ENCODE measurements at places on chromosomes 6 and 20.

GRCh38 chr20:23143098-23143497, 57.0 kb upstream of the CD93 start:
- peaks cover 77% of the 10 kb centered on the region for H3K4me1 ChIP-seq
- H3K36me3 ChIP-seq, result no peaks in the 10 kb centered on the region

DNA sequence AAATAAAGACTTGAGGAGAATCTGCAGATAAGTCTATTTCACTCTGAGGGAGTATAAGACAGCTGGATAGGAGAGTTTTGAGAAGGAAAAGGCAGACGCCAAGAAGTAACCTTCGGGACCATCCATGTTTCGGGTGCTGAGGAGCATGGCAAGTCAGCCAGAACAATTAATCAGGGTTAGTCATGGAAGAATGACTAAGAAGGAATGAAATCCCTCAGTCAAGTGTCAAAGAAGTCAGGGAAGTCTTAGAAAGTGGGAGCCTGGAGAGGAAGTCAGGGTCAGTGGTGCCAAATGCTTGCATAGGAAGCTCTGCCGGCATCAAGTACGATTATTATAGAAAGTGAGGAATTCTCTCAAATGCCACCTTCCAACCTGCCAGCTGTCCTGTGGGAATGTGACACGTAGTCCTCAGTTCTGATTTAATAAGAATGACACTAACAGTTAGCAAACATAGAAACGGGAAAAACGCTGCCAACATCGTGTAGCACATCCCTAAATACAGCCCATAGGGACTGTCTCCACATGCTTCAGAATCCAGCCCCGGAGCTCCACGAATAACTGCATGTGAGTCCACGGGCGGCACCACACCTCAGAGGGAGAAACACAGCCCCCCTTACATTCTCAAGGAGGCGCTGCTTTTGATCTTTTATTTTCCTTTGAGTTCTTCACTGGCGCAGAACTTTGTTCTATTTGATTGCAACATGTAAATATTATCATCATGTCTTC, 602.7 kb downstream of the PRKN start:
- no peak for DNase-seq
- H3K27me3 ChIP-seq, result no peaks in the 10 kb centered on the region
- H3K27ac ChIP-seq, result no peak overlapping the region
- no peaks in the 10 kb centered on the region for H3K4me1 ChIP-seq

DNA sequence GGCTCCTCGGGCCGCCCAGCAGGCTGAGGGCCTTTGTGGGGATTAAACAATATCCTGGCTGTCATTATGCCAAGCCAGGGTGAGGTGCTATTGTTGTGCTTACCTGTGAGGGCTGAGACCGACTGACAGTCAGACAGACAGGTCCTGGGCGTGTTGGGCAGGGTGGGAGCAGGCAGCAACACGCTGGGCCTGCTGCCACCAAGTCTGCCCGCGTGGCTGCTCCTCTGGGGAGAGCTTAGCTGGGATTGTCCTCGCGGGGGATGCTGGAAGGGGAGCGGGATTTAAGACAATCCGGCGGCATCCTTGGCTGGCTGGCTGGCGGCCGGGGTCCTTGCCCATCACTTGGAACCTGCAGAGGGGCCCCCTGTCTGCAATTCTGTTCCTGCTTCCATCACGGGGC, 20.0 kb downstream of the ITPR3 start:
- DNase-seq, result no peak
- H3K36me3 ChIP-seq, result peaks cover 7% of the 10 kb centered on the region
- no peak overlapping the region for H3K27ac ChIP-seq

- H3K27ac ChIP-seq, result no peak overlapping the region
- no peak overlapping the region for H3K4me3 ChIP-seq
- H3K36me3 ChIP-seq, result no peaks in the 10 kb centered on the region
- DNase-seq, result no peak
- H3K27me3 ChIP-seq, result no peaks in the 10 kb centered on the region
- no peaks in the 10 kb centered on the region for H3K4me1 ChIP-seq
These were observed 3.4 kb downstream of the COL9A1 start for GRCh38 chr6:70299456-70299855.

DNA sequence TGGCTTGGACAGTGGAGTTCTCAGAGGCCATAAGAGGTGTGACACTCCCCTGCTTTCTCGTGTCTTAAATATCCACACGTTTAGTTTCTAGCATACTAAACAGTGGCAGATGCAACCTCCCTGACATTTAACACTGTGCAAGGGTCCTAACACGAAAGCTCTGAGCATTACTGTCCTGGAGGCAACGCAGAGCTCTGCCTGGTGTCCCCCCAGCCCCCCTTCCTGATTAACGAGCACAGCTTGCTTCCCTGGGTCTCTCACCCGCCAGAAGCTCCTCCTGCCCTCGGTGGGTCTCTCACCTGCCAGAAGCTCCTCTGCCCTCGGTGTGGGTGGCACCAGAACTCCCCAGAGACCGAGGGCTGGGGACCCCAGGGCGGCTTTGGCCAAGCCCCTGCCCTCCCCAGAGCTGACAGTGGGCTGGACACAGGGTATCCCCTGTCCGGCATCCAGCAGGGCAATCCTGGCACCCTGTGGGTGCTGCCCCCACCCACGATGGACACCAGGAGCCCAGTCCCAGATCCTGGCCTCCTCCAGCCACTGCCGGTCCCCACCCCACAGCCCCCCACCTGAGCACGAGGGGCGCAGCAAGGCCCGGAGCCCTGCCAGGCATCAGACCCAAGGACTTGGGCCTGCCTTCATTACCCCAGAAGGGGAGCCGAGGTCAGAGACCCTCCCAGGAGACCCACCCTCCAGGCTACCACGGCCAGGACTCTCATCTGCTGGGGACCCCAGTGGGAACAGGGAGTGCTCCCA, 12.4 kb upstream of the KCNQ2 start:
- no peak overlapping the region for H3K4me3 ChIP-seq
- no peak overlapping the region for H3K27ac ChIP-seq
- H3K27me3 ChIP-seq, result no peaks in the 10 kb centered on the region
- no peaks in the 10 kb centered on the region for H3K36me3 ChIP-seq
- no peak for DNase-seq

DNA sequence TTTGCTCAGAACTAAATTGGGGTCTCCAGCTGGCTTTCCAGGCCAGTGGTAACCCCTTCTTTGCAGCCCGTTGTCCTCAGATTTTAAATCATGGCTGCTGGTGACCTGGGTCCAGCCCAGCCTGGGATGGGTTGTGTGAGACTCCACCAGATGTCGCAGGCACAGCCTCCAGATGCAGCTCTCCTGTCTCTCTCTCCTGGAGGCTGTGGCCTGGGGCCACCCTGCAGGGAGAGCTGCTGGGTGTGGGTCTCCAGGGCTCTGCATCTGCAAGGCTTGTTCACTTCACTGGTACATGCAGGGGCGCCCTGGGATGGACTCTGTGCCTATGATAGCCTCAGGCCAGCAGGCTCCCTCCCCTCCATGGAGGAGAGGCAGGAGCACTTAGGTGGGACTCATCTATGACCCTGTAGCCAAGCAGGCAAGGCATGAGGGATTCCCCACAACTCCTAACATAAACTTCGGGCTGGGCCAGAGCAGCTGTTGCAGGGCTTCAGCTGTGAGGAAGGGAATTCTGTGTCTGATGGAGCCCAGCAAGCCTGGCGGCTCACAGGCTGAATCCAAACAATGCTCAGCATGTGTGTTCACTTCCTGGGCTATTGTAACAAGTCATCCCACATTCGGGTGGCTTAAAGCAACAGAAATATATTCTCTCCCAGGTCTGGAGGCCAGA, 94.7 kb upstream of the NXT1 start:
- H3K4me3 ChIP-seq, result no peak overlapping the region
- peak overlapping the region; percentile 98 for H3K27ac ChIP-seq
- DNase-seq, result peak; percentile 50
- no peaks in the 10 kb centered on the region for H3K27me3 ChIP-seq

DNA sequence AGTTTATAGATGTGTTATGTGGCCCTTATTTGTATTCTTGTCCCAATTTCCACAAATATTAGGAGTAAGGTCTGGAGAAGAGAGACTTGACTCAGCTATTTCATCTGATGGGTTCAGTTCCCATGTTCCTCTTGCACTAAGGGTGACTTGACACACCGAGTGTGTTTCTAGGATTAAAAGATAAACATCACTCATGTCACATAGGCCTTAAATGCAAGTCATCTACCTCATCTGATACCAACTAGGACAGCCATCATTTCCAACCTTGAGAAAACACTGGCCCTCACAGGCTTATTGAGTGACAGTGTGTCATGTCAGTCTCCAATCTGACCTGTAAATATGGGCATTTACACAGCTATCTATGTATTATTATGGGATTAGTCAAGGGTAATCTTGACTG, 53.0 kb upstream of the ADGRF5 start:
- no peaks in the 10 kb centered on the region for H3K27me3 ChIP-seq
- DNase-seq, result no peak
- no peaks in the 10 kb centered on the region for H3K36me3 ChIP-seq
- no peaks in the 10 kb centered on the region for H3K4me1 ChIP-seq
- no peak overlapping the region for H3K4me3 ChIP-seq
- no peak overlapping the region for H3K27ac ChIP-seq

DNA sequence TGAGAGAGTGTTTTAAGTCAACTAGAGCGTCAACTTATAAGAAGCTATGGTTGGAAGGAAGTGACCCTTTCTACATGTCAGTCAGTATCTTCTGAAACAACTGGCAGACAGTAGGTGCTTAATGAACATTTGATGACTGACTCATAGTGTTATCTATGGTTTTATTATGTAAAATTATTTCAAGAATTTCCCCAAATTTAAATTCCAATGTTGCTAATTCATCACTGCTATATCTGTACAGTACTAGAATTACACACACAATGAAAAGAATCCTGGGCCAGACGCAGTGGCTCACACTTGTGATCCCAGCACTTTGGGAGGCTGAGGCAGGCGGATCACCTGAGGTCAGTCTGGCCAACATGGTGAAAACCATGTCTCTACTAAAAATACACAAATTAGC, 721.4 kb upstream of the FLRT3 start:
- no peaks in the 10 kb centered on the region for H3K4me1 ChIP-seq
- no peak overlapping the region for H3K27ac ChIP-seq
- no peaks in the 10 kb centered on the region for H3K36me3 ChIP-seq
- H3K27me3 ChIP-seq, result no peaks in the 10 kb centered on the region
- no peak overlapping the region for H3K4me3 ChIP-seq
- no peak for DNase-seq

GRCh38 chr6:157397660-157398059, 16.7 kb downstream of the ZDHHC14 start:
- no peak overlapping the region for H3K27ac ChIP-seq
- H3K36me3 ChIP-seq, result peaks cover 5% of the 10 kb centered on the region
- no peaks in the 10 kb centered on the region for H3K27me3 ChIP-seq
- H3K4me1 ChIP-seq, result no peaks in the 10 kb centered on the region
- no peak for DNase-seq

GRCh38 chr6:78623554-78623953, 243.8 kb upstream of the IRAK1BP1 start:
- DNase-seq, result no peak
- H3K27ac ChIP-seq, result no peak overlapping the region
- H3K4me3 ChIP-seq, result no peak overlapping the region
- H3K27me3 ChIP-seq, result no peaks in the 10 kb centered on the region
- H3K4me1 ChIP-seq, result no peaks in the 10 kb centered on the region

DNA sequence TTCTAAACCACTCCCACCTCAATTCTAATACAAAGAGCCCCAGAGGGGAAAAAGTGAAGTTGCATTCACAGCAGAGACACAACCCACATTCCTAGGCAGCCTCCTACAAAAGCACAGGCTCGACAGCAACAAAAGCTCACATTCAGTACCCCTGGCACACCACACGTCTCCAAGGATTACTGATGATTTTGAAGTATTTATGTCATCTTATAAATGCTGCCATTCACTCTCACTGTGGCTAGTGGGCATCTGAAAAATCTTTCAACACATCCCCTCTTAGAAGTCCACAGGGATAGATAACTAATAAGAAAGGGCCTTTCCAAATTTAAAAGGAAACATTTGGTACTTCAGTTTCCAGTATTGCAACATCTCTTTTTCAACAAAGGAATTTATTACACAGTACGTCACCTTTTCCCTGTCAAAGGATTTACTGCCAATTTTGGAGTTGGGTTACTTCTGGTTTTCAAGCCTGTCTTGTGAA, 146.7 kb downstream of the TASP1 start:
- DNase-seq, result no peak
- H3K4me1 ChIP-seq, result no peaks in the 10 kb centered on the region
- no peak overlapping the region for H3K4me3 ChIP-seq
- H3K27ac ChIP-seq, result no peak overlapping the region
- no peaks in the 10 kb centered on the region for H3K36me3 ChIP-seq

GRCh38 chr6:109237077-109237985, 142.0 kb downstream of the CEP57L1 start:
- peak overlapping the region; percentile 52 for H3K27ac ChIP-seq
- peak; percentile 7 for DNase-seq
- H3K27me3 ChIP-seq, result no peaks in the 10 kb centered on the region
- no peaks in the 10 kb centered on the region for H3K36me3 ChIP-seq

DNA sequence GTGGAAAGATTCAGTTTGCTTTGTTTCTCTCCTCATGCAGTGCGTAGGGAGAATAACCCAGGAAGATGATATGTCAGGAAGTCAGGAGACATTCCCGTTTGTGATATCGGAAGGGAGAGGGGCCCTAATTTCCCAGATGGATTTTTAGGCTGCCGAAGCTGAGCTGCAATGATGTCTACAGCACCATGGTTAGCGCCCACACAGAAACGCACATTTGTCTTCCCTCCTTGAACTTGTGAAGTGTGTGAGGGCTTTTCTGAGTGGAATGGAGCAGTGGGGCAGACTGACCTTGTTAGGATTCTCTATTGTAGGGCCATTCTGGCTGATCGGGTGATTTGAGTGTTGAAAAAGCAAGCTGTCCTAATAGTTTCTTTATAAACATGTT, 191.3 kb upstream of the ARG1 start:
- no peaks in the 10 kb centered on the region for H3K27me3 ChIP-seq
- no peak overlapping the region for H3K27ac ChIP-seq
- H3K4me3 ChIP-seq, result no peak overlapping the region
- no peaks in the 10 kb centered on the region for H3K4me1 ChIP-seq
- no peaks in the 10 kb centered on the region for H3K36me3 ChIP-seq
- DNase-seq, result no peak

DNA sequence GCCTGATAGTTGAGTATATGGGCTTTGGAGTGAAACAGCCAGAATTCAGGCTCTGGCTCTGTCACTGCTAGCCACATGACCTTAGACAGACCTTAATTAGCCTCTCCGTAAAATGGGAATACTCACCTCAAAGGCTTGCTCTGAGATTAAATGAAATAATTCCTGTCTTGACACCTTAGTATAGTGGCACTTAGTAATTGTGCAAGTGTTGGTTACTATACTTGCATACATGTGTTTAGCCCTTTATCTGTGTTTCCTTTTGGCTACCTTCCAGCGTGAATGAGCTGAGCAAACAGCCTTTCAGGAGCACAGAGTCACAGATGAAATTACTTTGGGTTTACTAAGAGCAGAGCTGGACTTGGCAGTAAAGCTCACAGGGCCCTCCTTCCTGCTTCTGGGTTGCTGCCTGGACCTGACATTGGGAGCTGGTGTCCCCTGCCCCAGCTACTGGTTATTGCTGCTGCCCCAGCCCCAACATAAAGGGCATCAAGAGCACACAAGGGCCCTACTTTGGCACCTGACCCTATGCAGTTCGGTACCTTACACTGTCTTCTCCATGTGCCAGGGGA, 32.8 kb downstream of the CD164 start:
- H3K4me1 ChIP-seq, result no peaks in the 10 kb centered on the region
- no peak overlapping the region for H3K4me3 ChIP-seq
- peak; percentile 55 for DNase-seq
- H3K36me3 ChIP-seq, result peaks cover 3% of the 10 kb centered on the region
- no peak overlapping the region for H3K27ac ChIP-seq
- no peaks in the 10 kb centered on the region for H3K27me3 ChIP-seq

GRCh38 chr6:169216830-169217229, 36.8 kb downstream of the THBS2 start:
- no peaks in the 10 kb centered on the region for H3K27me3 ChIP-seq
- no peak for DNase-seq
- peaks cover 5% of the 10 kb centered on the region for H3K4me1 ChIP-seq
- H3K4me3 ChIP-seq, result no peak overlapping the region
- H3K36me3 ChIP-seq, result no peaks in the 10 kb centered on the region
